Renal cortical epithelial cell (primary cell): ENCODE measurements at places on chromosomes 4 and X.

DNA sequence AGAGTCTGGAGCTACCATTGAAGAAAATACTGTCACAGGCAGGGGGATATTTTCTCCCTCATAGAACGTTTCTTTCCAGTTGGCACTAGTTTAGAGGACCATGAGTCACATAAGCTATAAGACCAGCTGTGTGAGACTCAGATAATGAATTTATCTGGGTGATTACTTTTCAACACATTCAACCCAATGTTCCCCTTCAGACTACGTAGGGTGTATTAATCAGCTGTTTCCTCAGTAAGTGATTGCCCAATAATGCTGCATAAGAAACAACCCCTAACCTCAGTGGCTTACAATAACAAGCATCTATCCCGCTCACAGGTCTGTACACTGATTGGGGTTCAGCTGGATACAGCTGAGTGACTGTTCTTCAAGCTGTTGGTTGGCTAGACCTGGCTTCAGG is 38.1 kb downstream of the CBLL2 start:
- peak; percentile 6 for DNase-seq

DNA sequence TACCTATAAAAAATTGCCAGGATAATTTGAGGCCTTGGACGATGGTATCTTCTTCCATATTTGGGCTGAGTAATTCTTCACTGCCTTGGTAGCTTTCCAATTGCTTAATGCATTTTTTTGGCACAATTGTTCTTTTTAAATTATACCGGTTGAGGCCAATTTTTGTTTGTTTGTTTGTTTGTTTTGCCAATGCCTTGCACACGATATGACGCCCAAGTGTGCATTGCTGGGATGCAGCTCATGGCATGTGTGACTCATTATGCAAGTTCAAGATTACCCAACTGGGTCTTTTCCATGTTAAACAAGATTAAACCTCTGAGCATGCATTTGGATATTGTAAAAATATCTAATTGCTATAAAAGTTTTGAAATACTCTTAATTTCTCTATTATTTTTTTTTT is 71.1 kb upstream of the KCNIP4 start:
- DNase-seq: no peak

GRCh38 chr4:92305878-92306520 is 2.2 kb downstream of the GRID2 start:
- no peak for DNase-seq

DNA sequence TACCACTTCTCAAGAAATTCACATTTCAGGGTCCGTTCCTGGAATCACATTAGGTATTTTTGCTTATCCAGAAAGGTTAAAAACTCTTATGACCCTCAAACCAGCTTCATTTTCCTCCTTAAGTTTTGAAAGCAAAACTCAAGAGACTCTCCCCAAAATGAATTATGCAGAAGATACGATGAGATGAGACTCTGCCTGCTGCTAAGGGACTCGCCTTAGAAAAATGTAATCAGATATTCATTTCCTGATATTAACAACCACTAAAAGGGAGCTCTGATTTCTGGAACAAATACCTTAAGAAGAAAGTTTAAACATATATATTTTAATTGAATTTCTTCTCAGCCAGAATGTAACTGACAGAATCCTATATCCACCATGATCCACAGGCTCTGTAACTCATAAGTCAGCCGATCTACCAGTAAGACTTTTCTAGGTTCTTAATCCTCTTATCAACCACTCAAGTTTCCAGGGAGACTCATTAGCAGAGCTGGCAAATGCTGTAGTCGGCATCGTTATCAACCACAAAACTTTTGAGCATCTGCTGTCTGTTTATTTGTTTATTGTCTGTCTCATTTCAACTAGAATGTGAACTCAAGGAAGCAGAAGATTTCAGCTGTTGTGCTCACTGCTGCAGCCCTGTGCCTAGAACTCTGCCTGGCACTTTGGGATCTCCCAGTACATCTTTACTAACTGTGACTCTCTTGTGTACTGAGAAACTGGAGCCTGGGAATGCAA is 112.5 kb downstream of the LDB2 start:
- no peak for DNase-seq

GRCh38 chr4:58553679-58554078 is 1443.5 kb upstream of the IGFBP7 start:
- DNase-seq: no peak

GRCh38 chr4:87228262-87228860 is 7.9 kb upstream of the KLHL8 start:
- DNase-seq: no peak

DNA sequence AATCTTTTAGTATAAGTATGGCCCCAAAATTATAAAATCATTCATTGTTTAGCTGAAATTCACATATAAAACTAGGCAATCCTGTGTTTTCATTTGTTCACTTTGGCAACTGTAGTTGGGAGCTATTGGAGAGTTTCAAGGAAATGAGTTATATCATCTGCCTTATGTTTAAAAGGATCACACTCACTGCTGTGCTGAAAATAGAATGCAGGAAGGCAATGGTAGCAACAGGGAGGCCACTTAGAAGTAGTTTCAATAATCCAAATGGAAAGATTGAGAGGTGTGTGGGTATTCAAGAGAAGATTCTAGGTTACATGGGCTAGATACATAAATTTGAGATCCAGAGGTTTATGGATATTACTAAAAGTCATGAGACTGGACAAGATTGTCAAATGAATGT is 184.9 kb downstream of the PDGFC start:
- DNase-seq: no peak

GRCh38 chr4:166838975-166839614 is 395.2 kb downstream of the SPOCK3 start:
- no peak for DNase-seq

GRCh38 chr4:7398104-7398423 is 36.7 kb downstream of the PSAPL1 start:
- DNase-seq: peak; percentile 7

DNA sequence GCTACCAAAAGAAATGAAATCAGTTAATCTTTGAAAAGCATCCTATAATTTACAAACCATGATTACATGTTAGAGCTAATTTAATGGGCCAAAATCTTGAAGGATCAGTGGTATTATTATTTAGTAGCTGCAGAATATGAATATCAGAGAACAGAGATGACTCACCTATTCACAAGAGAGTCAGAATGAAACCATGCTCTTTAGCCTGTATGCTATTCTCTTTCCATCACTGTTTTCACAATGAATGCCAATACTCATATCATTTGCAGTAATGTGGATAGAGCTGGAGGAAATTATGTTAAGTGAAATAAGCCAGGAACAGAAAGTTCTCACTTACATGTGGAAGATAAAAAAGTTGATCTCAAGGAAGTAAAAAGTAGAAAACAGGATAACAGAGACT is 414.1 kb downstream of the CENPC start:
- DNase-seq: no peak

- no peak for DNase-seq
These were observed 69.8 kb downstream of the RBM47 start for GRCh38 chr4:40559585-40560465.

DNA sequence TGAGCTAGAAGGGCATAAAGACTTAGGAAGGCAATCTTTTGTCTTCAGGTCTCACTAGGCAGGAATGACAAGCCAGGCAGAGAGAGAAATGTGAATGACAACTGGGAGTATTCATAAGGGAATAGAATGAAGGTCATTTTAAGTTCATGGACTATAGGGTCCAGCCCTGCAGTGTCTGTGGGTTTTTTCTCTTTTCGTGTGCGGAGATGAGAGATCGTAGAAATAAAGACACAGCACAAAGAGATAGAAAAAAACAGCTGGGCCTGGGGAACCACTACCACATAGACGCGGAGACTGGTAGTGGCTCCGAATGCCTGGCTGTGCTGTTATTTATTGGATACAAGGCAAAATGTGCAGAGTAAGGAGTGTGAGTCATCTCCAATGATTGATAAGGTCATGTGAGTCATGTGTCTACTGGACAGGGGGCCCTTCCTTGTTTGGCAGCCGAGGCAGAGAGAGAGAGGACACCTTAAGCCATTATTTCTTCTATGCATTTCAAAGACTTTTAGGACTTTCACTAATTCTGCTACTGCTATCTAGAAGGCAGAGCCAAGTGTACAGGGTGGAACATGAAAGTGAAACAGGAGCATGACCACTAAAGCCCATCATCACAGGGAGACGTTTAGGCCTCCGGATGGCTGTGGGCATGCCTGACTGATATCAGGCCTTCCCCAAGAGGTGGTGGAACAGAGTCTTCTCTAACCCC is 921.8 kb upstream of the PCDH10 start:
- DNase-seq: peak; percentile 26

GRCh38 chr4:8599657-8600056 is 7.1 kb downstream of the CPZ start:
- DNase-seq: peak; percentile 33

GRCh38 chrX:22163326-22163725 is 109.4 kb upstream of the CBLL2 start:
- DNase-seq: no peak

- DNase-seq: no peak
These were observed 49.4 kb downstream of the MCUB start for GRCh38 chr4:109609431-109609830.

DNA sequence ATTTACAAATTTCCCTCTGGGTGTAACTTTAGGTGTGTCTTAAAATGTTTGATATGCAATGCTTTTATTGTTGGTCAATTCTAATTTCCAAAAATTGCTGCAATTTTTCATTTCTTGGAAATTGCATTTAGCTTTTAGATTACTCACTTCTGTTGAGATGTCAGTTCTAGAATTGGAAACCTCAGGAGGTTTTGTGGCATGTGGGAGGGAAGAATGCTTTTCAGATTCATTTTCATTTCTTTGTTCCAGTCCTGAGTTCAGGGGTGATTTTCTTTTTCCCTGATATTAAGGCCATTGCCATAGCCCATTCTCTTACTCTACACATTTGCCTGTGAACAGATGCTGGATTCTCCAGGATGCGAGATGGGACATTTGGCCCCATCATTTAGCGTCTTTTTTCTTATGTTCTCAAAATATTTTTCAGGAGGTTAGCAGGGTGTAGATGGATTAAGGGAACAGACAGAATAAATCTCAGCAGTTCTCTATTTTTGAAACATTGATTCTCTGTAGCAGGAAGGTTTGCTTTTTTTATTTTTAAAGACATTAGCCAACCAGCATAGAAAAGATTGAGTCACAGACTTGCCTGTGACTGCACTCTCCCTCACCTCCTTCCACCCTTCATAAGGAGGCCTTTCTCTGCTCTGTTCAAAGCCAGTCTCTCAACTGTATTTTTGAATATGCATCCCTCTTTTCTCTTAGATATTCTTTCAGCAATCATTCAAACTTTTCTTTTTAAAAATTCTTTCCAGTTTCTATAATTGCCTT is 238.4 kb upstream of the ANXA3 start:
- no peak for DNase-seq

DNA sequence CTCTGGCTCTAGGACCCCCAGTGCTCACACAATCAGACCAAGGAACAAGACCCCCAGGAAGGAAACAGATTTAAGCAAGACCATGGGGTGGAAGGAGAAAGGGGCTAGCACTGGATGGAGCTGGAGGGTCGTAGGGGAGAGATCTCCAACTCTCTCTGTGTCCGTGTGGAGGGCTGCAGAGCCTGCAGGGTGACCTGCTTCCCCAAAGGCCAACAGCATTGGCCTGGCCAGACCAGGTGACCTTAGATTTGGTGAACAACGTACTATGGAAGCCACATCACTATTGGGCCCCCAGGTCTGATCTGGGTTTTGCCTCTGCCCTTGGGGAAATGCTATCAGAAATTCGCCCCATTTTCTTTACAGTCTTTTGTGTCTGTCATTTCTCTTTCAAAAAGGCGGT is 26.0 kb downstream of the NLGN3 start:
- no peak for DNase-seq

DNA sequence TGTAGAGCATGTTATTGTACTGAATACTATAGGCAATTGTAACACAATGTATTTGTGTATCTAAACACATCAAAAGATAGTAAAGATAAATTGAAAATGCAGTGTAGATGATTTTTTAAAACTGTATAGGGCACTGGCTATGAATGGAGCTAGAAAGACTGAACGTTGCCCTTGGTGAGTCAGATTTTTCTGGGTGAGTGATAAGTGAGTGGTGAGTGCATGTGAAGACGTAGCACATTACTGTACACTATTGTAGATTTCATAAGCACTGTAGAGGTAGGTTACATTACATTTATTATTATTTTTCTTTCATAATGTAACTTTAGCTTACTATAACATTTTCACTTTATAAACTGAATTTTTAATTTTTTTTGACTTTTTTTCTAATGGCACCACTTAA is 1491.6 kb downstream of the TECRL start:
- no peak for DNase-seq

GRCh38 chrX:37825215-37825842 is 22.0 kb downstream of the DYNLT3 start:
- DNase-seq: peak; percentile 9

DNA sequence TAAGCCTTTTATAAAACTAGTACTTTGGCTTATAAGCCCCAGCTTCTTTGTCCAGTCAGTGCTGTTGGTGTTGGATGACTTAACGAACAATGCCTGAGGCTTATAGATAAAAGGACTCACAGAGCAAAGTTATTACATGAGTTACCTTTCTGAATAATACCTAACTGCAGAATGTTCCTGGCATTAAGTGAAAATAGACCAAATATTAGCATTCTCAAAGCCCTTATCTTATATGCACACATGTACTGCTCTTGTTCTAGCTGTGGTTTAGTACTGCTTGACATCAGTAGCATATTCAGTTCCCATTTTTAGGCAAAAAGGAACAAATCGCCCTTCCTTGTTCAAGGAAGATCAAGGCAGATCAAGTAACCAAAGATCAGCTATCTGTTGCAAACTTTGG is 131.6 kb downstream of the ZNF330 start:
- peak; percentile 30 for DNase-seq

- no peak for DNase-seq
These were observed 53.4 kb downstream of the CD99L2 start for GRCh38 chrX:150845091-150845490.

DNA sequence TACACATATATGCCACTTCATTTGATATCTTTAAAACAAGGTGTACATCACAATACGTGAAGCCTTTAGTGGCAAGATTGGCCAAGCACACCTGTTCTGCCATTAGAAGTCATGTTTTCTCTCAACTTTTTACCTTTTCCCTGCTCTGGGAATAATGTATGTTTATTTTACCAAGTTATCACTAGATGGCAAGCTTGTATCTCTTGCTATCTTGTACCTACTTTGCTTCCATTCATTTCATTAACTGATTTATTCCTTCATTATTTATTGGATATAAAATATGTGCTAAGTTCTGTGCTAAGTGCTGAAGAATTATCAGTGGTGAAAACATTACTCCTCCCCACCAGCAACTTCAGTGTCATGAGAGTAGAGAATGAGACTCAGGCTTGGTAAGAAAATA is 245.5 kb downstream of the ANK2 start:
- DNase-seq: no peak

DNA sequence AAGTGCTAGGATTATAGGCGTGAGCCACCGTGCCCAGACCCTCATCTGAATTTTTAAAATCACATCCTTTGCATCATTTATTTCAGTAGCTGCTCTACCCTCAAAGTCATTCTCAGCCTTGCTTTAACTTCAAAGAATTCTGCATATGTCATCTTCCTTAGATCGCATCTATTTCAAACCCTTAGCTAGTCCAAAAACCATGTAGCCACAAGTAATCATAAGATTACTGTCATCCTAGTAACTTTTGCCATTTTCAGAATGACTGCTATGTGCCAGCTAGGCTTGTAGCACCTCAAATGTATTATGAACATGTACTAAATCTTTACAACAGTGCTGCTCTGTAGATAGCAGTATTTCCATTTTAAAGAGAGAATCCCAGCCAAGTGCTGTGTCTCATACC is 45.5 kb upstream of the KLF3 start:
- no peak for DNase-seq

- DNase-seq: no peak
These were observed 528.6 kb downstream of the ANKRD50 start for GRCh38 chr4:124183926-124184325.

- DNase-seq: no peak
These were observed 15.5 kb downstream of the ZNF185 start for GRCh38 chrX:152913346-152913745.
